Esophagus squamous epithelium (tissue), 5 donors: ENCODE measurements at places on chromosomes 4 and X.

DNA sequence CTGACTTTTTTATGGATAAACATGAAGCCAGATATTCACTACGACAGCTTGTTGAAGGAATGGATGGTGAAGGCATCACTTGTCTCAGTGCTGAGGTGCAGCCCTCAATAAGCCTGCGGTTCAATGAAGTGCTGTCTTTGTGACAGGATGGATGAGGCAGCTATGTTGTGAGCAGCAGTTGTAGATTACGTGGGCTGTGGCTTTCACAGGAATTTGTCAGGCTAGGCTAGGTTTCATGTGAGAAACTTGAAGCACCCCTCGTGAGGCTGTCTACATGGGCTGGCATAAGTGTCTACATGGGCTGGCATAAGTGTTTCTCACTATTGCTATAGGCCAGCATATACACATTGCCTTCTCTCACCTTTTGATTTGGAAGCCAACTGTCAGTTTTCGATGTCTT, 1050.0 kb downstream of the ADGRL3 start:
- DNase-seq, result no peak

DNA sequence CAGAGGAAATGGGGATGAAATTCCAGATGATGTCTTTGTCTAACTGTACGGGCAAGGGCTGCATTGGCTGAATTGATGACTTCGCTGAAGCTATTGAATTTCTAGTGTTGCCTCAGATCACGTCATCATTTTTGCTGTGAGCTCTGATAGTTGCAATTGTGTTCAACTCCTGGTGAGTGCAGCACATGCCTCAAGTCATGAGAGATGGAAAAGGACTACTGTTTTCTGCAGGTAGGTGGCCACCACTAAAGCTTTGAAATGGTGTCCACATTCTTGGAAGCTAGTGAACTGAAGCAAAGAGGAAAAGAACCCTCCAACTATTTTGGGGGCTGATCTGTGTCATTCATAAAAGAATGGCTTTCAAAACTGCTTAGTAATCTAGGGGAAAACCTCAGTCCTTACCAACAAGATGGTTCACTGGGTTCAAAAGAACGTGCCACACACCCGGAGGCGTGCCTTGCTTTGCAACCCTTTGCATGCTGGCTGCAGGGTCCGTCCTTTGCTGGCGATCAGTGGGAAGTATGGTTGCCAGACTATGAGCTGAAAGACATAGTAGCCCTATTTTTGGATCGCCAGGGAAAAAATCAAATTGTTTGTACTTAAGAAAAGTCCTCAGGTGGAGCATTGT, 88.1 kb upstream of the STOX2 start:
- no peak for DNase-seq

GRCh38 chr4:76246025-76246424, 5.5 kb upstream of the FAM47E start:
- DNase-seq, result no peak

GRCh38 chrX:130158311-130158710, 7.3 kb downstream of the AIFM1 start:
- DNase-seq, result no peak

DNA sequence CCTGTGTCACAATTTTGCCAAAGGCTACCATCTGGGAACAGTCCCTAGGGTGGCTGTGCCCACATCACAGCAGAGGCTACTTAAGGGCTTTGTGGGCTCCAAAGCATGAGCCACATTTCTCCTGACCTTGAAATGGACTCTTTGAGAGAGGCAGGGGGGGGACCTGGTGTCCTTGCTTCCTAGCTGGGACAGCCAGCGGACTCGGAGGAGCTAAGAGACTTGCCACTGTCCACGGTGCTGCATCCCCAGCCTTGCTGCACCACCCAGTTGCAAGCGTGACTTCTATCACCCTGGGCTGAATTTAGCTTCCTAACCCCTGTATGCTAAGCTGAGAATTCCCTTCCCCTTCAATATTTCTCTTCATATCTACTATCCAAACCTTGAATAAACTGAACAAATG, 99.0 kb downstream of the PHKA2 start:
- no peak for DNase-seq

- DNase-seq, result no peak
Measured at GRCh38 chr4:76515975-76516843, 81.2 kb downstream of the SHROOM3 start.

DNA sequence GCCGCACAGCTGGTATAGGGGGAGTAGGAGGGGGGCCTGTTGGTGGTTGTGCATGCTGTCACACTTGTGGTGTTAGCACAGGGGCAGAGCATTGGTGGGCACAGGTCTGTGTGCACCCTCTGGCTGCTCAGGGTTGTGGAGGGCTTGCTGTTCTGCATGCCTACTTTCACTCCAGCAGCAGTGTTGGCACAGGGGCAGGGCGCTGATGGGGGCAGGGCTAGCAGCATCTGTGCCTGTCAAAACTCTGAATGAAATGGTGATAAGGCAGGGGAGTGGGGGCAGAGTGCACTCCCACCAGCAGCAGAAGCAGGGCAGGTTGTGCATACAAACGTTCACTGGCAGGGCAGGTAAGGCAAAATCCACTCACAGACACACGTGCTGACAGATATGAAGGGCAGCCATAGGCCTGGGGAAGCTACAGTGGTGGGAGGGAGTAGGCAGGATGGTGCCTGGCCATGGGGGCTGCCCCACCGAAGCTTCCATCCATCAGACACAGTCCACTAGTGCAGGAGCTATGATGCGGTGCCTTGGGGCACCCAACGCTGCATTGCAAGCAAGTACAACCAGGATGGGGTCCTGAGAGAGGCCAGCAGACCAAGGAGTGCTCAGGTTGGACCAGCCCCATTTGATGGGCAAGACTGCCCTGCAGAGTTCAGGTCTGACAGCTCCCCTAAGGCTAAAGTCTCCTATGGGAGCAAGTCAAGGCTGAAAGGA, 160.7 kb upstream of the SPANXC start:
- DNase-seq, result no peak

GRCh38 chr4:139761461-139761860, 95.8 kb downstream of the MGST2 start:
- no peak for DNase-seq

DNA sequence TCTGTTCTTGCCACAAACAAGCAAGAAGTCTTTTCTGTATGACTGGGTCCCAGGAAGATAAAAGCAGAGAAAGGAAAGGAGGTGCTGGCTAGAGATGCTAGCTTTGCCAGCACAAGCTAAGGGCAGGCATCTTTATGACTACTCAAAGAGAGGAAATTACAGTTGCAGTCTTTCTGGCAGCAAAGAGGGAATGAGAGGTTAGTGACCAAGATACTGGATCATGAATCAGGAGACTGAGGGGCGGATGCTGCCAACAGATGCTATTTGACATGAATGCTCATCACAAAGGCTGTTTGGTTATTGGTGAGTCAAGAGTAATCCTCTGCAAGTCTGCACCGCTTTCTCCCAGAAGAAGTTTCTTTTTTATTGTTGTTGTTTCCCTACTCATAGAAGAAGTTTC, 5.5 kb upstream of the XIAP start:
- DNase-seq, result no peak

DNA sequence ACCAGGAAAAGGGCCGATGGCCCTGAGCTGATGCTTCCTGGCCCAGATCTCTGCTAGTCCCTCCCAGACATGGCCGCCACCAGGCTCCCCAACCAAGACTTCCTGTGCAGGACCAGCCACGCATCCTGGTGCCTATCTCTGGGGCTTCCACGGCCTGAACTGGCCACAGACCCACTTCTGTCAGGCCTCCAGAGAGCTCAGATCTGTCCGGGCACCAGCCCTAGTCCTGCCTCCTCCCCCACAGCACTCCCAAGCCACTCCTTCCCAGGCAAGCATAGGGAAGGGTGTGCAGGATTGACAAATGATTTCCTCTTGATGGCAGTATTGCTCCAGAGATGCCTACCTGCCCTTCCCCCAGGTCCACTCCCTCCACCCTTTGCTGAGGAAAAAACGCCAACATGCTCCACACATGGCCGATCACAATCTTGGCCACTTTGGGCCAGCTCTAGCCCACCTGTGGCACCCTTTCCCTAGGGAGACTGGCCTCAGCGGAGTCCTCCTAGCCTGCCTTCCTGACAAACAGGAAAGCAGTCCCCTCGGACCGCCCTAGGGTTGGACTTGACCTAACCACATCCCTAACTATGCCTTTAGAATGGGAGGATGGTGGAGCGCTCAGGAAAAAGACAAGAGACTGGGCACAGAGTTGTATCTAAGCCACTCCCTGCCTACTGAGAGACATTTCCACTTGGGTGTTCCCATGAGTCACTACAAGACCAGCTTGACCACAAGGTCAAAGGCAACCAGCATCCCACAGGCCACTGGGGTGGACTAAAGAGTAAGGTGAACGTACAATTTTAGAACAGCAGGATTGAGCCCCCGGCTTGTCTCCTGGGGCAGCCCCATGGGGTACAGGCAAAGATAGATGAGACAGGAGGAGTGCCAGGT, 277.5 kb upstream of the AGTR2 start:
- DNase-seq, result no peak

DNA sequence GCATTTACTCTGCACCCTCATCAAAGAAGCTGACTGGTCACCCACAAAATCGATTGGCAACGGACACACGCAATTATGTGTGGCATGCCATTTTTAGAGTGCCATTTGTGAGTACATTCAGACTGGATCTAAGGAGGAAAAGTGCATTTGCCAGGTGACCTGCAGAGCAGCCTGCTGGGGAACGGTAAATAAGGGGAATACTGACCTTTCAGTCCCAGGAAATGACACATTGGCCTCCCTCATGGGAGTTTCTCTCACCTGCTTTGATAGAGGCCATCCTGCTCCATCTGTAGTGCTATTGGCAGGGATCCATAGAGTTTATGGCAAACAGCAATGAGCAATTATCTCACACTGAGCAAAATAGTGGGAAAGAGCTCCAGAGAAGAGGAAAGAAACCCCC, 127.8 kb downstream of the DDX53 start:
- no peak for DNase-seq
